ENCODE measurements at places on chromosomes 5 and 9.

DNA sequence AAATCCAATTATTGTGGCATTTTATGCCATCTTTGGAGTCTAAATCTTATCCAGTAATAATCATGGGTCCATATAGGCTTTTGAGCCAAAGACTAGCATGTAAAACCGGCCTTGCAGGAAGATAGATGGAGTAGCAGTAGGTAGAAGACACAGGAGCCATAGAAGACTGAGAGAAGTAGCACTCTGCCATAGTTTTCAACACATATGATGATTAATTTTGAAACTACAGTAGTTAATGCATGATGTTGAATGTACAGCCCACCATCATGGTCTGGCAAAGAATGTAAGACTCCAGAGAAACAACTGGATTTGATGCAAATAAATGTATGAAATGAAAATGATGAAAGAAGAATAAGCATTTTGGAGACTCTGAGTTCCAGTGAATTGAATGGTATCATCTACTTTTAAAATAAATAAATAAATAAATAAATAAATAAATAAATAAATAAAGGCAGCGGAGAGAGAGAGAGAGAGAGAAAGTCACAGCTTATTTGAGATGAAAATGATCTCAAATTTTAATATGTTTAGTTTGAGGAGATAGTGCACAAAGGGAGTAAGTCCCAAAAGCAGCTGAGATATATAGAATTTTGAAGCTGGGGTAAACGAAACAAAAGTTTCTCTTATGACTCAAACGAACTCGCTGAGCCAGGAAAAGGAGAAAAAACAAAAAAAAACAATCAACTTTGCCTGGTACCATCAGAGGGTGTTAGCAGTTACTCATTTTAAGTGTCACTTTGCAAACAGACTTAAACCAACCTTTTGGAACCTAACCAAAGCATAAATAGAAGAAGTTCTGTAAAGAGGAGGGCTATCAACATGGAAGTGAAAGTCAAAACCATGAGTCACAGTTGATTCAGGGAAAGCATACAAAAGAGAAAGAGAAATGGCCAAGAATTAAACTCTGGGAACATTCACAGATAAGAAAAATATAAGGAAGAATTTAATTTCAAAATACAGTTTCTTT is 388.7 kb downstream of the CETN3 start:
- DNase-seq, result no peak

DNA sequence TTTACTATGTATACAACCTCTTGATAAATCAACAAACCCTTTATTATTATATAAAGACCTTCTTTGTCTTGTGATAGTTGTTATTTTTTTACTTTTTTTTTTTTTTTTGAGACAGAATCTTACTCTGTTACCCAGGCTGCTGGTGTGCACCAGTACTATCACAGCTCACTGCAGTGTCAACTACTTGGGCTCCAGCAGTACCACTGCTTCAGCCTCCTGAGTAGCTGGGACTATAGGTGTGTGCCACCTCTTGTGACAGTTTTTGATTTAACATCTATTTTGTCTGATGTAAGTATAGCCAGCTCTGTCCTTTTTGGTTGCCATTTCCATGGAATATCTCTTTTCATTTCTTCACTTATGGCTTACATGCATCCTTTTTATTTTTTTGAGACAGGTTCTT is 42.6 kb downstream of the CREBRF start:
- no peak for DNase-seq

DNA sequence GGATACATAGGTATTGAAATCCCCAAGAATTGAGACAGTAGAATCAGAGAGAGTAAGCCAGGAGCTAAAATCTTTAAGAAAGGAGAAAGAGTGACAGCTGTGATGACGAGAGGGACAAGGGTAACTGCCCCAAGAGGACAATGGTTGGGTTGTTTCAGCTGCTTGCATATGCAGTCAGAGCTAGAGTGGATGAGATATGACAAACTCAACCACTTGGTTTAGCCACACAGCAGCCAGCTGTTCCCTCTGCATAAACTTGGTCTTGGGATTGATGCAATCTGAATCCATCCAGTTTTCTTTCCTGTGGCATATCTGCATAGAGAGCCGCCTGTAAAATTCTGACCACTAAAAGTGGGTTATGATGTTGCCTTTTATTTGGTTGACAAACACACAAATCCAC is 100.7 kb downstream of the ZNF622 start:
- no peak for DNase-seq

GRCh38 chr5:86526811-86527348 is 90.9 kb upstream of the COX7C start:
- DNase-seq, result no peak

- DNase-seq, result no peak
These were observed 99.7 kb upstream of the MAN2A1 start for GRCh38 chr5:109589986-109590385.

Data from AG09319 (cell line).